Peyer's patch (tissue), 4 donors: ENCODE measurements at places on chromosomes 2 and 18. TPM values are rescaled to one million over a fixed set of nuclear protein-coding genes. Genes with fewer than 3 reads are reported as not detected.

The CREG2 gene
- 0.40 TPM for total RNA-seq

GRCh38 chr18:3478262-3478978 lies 28.4 kb downstream of the TGIF1 start:
- DNase-seq, result no peak

DNA sequence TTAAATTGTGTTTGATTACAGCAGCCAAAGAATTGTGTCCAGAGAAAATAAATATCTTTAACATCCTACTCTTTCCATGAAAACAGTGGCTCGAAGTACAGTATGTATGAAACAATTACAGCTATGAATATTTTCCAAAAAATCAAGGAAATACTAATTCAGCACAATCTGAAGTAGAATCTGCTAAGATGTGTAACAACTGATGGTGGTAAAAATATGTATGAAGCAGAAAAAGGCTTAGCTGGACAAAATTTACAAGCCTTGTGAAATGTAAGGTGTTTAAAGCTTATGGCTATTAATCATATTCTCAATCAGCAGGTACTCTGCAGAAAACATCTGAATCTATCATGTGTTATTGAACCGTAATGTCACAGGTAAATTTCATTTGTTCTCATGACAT lies 16.6 kb downstream of the DYM start:
- DNase-seq, result no peak

- no peak for DNase-seq
These were observed 24.6 kb upstream of the CASP10 start for GRCh38 chr2:201158111-201158929.

DNA sequence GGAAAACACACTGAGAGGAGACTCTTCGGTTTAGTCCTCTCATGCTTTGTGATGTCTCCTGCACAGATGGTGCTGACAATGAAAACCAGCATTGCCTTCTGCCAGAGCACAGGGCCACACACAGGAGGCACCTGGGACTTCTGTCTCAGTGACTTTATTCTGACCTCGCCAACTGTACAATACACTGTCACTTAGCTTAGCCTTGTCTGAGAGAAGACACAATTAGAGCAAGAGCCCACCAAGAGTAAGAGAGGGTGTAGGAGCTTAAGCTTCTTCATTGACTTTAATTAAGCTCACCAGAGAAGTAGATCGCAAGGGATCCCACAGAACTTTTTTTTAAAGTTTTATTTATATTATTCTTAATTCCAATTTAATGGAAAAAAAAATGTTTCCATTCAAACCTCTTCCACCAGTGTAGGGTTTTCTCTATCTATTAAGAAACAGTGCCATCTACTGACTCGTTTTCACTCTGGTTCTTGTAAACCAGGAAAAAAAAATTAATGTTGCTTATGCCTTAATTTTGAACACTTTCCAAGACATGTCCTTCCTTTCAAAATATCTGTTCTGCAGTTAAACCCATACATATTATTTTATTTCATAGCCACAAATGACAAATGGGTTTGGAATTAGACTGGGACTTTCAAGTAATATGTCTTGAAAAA lies 42.4 kb upstream of the DDX18 start:
- DNase-seq, result no peak

- no peak for DNase-seq
These were observed 188.0 kb upstream of the GLI2 start for GRCh38 chr2:120547662-120548061.
